ENCODE measurements at places on chromosomes 2 and 18. TPM values are rescaled to one million over a fixed set of nuclear protein-coding genes. Genes with fewer than 3 reads are reported as not detected.

- no peaks in the 10 kb centered on the region for H3K27me3 ChIP-seq
- DNase-seq = no peak
- no peak overlapping the region for H3K27ac ChIP-seq
- H3K4me1 ChIP-seq = no peaks in the 10 kb centered on the region
- no peak overlapping the region for H3K4me3 ChIP-seq
- no peaks in the 10 kb centered on the region for H3K36me3 ChIP-seq
Measured at GRCh38 chr2:84212611-84213314, 246.3 kb downstream of the SUCLG1 start.

DNA sequence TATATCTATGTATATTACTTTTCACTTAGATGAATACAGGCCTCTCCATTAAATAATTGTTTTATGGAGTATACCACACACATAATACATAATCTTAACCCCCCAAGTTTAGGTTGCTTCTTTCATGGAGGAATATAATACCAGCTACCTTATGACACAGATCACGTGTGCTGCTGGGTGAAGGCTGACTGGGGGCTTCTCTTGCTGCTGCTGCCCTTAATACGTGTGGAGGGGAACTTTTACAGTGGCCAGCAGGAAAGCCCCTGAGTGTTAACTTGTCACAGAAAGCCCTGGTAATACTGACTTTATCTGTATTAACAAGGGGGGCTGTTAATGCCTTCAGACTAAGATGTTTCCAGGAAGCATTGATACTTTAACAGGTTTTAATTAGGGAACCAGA lies 63.1 kb downstream of the LAMA3 start:
- no peaks in the 10 kb centered on the region for H3K27me3 ChIP-seq
- H3K4me1 ChIP-seq = peaks cover 9% of the 10 kb centered on the region

GRCh38 chr2:159737917-159738296 lies 25.6 kb downstream of the MARCHF7 start:
- no peaks in the 10 kb centered on the region for H3K4me1 ChIP-seq
- no peak for DNase-seq
- no peak overlapping the region for H3K27ac ChIP-seq
- H3K27me3 ChIP-seq = no peaks in the 10 kb centered on the region

DNA sequence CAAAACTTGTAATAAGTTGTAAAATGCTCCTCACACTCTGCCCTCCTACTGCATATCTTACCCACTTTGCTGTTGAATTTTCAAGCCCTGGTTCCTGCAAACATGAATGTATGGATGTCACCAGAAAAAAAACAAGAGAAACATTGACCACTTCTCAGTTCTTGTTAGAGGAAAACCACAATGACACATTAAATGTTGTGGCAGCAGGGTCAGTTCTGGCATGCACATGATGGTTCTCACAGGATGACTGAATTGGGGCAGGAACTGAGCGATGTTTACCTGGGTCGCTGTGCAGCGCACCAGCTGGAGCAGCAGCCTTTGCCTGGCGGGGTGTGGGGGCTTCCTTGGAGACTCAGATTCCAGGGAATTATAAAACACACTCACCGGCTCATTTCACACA lies 14.0 kb upstream of the PRKCE start:
- H3K36me3 ChIP-seq = no peaks in the 10 kb centered on the region
- peaks cover 13% of the 10 kb centered on the region for H3K27me3 ChIP-seq
- H3K4me3 ChIP-seq = no peak overlapping the region
- DNase-seq = no peak

MTA3 gene
- 38.7 TPM for total RNA-seq

MROH2A gene
- total RNA-seq = not detected

GRCh38 chr2:99679518-99679917 lies 189.7 kb upstream of the REV1 start:
- no peak overlapping the region for H3K4me3 ChIP-seq
- H3K27me3 ChIP-seq = no peaks in the 10 kb centered on the region
- H3K36me3 ChIP-seq = no peaks in the 10 kb centered on the region
- H3K4me1 ChIP-seq = no peaks in the 10 kb centered on the region
- no peak overlapping the region for H3K27ac ChIP-seq

DNA sequence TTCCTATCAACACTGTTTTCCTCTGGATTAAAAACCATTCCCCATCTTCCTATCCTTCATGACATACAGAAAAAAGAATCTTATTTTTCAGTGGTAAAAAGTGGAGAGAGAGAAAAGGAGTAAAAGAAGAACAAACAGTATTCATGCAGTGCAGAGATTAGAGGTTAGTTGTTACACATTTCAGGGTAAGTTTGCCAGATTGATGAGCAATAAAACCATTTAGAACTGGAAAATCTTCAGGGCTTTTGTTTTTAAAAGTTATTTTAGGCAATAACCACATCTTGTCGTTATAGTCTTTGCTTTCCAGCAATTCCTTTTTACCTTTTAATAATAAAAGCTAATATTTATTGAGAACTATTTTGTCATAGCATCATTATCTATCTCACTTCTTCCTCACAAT lies 104.5 kb downstream of the GPD2 start:
- H3K4me3 ChIP-seq = no peak overlapping the region
- H3K4me1 ChIP-seq = no peaks in the 10 kb centered on the region
- no peaks in the 10 kb centered on the region for H3K27me3 ChIP-seq
- no peaks in the 10 kb centered on the region for H3K36me3 ChIP-seq
- DNase-seq = no peak

- peaks cover 40% of the 10 kb centered on the region for H3K4me1 ChIP-seq
- no peaks in the 10 kb centered on the region for H3K36me3 ChIP-seq
- no peak overlapping the region for H3K27ac ChIP-seq
- H3K27me3 ChIP-seq = no peaks in the 10 kb centered on the region
Measured at GRCh38 chr2:177247693-177248262, 16.7 kb downstream of the NFE2L2 start.

AGXT gene
- 90.8 TPM for total RNA-seq

DNA sequence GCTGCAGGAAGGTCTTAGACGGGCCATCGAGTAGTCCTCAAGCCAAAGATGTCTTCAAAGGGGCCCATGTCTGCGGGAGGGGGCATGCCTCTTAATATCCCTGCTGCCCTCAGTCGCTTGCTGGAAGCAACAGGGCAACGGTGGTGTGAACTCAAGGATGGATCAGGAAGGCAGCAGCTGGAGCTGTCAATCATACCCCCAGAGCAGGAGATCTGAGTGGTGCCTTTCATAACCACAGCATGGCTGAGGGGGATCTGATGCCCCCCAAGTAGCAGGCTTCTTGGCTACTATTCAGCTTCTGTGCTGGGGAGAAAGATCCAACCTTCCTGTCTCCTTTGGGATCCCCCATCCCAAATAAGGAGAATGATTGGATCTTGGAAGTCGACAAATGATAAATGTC lies 46.4 kb downstream of the INSIG2 start:
- no peak overlapping the region for H3K27ac ChIP-seq
- H3K36me3 ChIP-seq = no peaks in the 10 kb centered on the region
- H3K4me1 ChIP-seq = no peaks in the 10 kb centered on the region
- H3K27me3 ChIP-seq = no peaks in the 10 kb centered on the region

- H3K27me3 ChIP-seq = no peaks in the 10 kb centered on the region
- H3K27ac ChIP-seq = no peak overlapping the region
- H3K4me1 ChIP-seq = no peaks in the 10 kb centered on the region
- no peak overlapping the region for H3K4me3 ChIP-seq
- H3K36me3 ChIP-seq = no peaks in the 10 kb centered on the region
- DNase-seq = peak; percentile 43
Measured at GRCh38 chr18:74963820-74964446, 245.0 kb downstream of the PTGR3 start.

DNA sequence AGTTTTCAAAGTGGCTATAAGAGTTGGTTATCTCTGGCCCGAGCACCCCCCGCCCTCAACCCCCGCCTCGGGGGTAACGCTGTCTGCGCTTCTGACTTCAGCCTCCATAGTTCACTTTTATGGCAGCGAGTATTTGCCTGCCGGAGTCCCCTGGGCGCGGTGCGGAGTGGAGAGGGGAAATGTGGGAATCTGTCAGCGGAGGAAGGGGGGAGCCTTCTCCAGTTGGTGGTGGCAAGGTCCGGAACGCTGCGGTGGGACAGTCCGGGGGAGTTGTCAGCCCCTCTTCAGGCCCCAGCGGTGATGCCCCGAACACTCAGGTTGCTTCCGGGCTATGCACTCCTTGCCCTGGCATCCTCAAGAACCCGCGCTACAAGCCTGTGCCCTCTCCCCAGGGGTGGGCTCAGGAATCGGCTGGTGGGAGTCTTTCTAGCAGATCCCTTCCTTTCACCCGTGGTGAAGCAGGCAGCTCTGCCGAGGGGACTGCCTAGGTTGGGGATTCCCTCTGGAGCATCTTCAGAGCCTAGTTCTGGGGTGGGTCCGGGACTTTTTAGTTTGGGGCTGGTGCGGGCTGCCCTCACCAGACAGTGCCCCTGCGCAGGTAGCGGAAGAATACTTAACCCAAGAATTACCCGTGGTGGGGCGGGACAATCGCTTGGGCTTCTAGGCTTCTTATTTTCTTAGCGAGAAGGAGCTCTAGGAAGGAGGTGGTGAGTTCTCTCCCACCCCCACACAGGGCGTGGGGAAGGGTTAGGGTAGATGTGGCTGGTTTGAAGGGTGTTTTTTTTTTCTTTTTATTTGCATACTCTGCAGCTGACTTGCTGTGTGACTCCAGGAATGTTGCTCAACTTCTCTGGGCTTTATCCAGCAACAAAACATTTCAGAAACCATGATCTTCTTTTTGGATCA lies 1.6 kb downstream of the ATOH8 start:
- H3K36me3 ChIP-seq = no peaks in the 10 kb centered on the region
- H3K27ac ChIP-seq = no peak overlapping the region

HOXD1 gene
- not detected for total RNA-seq

DNA sequence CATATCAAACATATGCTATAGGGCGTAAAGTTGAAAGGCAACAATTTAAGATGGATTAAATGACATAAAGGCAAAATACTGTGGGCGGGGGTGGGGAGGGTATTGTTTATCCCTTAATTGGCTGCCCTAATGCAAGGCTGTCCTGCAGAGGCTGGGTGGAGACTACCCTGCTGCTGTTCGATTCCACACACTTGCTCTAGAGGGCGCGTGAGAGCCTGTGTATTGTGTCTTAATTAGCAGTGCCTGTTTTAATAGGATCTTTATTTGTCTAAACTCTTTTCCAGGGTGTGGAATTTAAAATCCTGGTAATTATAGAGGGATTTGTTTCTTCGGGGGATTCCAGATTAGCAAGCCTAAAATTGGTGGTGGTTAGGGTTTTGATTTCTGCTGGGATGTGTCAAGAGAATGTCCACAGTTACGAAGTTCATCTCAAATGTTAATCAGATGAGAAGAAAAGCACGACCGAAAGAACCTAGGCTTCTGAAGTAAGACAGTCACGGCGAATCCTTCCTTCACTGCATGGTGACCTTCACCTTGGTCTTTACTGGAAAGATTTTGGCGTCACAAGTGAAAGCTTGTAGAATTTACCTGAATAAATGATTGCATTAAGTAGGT lies 103.5 kb upstream of the MAP3K20 start:
- H3K4me1 ChIP-seq = peaks cover 4% of the 10 kb centered on the region
- no peaks in the 10 kb centered on the region for H3K27me3 ChIP-seq
- DNase-seq = peak; percentile 55
- no peak overlapping the region for H3K4me3 ChIP-seq
- H3K36me3 ChIP-seq = no peaks in the 10 kb centered on the region
- no peak overlapping the region for H3K27ac ChIP-seq

DNA sequence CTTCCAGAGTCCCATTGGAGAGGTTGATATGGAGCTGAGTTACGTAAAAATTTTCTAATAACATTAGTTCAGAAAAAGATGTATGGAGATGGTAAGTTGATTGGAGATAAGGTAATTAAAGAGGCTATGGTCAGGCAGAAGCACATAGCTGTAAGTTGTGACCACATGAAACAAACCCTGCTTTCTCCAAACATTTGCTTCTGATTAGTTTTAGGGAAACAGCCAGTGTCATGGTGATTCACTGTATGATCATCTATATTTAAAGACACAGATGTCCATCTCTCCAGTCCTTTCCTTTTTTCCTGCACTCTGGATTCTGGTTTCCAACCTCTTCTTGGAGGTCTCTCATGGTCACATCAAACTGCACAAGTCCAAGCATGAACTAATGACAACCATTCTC lies 1550.8 kb upstream of the PIK3C3 start:
- no peak overlapping the region for H3K27ac ChIP-seq
- DNase-seq = no peak
- no peaks in the 10 kb centered on the region for H3K36me3 ChIP-seq

SH3BP4 gene
- total RNA-seq = 35.9 TPM

GRCh38 chr18:60892855-60893254 lies 440.4 kb upstream of the CDH20 start:
- H3K27me3 ChIP-seq = no peaks in the 10 kb centered on the region
- H3K4me1 ChIP-seq = no peaks in the 10 kb centered on the region
- no peaks in the 10 kb centered on the region for H3K36me3 ChIP-seq
- no peak overlapping the region for H3K4me3 ChIP-seq

DNA sequence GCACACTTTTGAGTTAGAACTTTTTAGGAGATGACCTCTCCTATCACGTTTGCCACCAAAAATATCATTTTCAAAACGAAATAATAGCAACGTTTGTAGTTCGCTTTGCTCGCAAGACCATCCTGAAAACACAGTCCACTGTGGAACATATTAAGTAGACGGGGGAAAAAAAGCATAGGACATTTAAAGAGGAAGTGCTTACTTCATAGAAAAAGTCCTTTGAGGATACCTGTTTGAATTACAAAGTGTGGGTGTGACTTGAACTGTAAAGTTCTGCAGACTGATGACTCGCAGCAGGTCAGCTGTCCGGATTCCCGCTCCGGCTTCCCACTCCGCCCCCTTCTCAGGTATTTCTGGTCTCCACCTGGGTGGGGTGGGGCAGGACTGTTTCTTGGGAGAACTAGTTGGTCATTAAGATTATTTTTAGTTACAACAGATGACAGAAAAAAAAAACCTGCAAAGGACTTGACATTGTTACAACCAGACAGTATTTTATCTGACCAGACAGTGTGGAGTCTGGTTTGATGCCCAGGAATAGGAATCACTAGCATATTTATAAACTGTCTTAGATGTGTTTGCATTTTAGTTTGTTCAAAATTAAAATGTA lies 13.3 kb downstream of the CNOT11 start:
- H3K36me3 ChIP-seq = no peaks in the 10 kb centered on the region
- no peaks in the 10 kb centered on the region for H3K27me3 ChIP-seq
- peak overlapping the region; percentile 78 for H3K27ac ChIP-seq
- peak; percentile 78 for DNase-seq
- no peak overlapping the region for H3K4me3 ChIP-seq

SOWAHC gene
- total RNA-seq = 26.2 TPM

- H3K4me1 ChIP-seq = peaks cover 6% of the 10 kb centered on the region
- no peak for DNase-seq
- H3K4me3 ChIP-seq = no peak overlapping the region
- H3K27me3 ChIP-seq = no peaks in the 10 kb centered on the region
Measured at GRCh38 chr2:75290600-75291150, 91.4 kb upstream of the TACR1 start.

ESPNL gene
- total RNA-seq = 0.36 TPM

GRCh38 chr18:76530391-76530790 lies 35.3 kb upstream of the ZNF516 start:
- DNase-seq = no peak
- H3K27ac ChIP-seq = no peak overlapping the region
- H3K4me3 ChIP-seq = no peak overlapping the region
- H3K36me3 ChIP-seq = no peaks in the 10 kb centered on the region
- H3K27me3 ChIP-seq = no peaks in the 10 kb centered on the region
- peaks cover 6% of the 10 kb centered on the region for H3K4me1 ChIP-seq

- H3K4me1 ChIP-seq = peaks cover 16% of the 10 kb centered on the region
- DNase-seq = no peak
- H3K27ac ChIP-seq = no peak overlapping the region
- no peak overlapping the region for H3K4me3 ChIP-seq
- H3K27me3 ChIP-seq = no peaks in the 10 kb centered on the region
- no peaks in the 10 kb centered on the region for H3K36me3 ChIP-seq
Measured at GRCh38 chr2:203631068-203631757, 75.2 kb upstream of the CD28 start.

HOXD13 gene
- total RNA-seq = 33.9 TPM
